ENCODE measurements at places on chromosomes 11 and 22.

DNA sequence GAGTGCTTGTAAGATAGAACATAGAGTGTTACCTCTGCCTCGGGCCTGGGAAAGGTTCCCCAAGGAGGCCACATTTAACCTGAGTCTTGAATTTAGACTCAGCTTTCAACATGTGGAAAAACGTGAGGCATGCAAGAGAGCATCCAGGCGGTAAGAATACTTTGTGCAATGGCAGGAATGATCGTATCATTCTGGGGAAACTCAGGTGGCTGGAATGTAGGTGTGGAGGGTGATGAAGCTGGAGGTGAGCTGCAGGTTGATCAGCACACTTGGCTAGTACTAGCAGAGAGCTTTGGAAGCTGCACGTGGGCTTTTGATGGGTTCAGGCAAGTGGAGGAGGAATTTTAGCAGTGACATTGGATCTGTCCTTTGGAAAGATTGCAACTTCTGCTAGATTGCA, 270.3 kb upstream of the RAG2 start:
- DNase-seq, result no peak

GRCh38 chr11:115663790-115664189, 159.6 kb upstream of the CADM1 start:
- no peak for DNase-seq

DNA sequence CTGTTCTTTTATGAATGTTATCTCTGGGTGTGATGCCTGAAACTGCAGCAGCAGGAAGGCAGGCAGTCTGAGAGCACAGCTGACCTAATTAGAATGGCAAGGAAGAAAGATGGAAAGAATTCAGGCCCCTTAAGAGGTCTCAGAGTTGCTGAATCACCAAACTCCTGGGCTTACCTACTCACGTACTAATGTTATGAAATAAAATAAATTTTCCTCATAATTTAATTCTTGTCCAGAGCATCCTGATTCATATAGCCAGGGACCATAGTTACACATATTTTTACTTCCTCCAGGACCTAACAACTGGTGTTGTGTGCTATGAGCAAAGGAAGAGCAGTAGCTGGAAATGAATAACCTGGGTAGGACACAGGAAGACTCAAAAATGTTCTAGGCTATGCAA, 41.9 kb downstream of the SNX19 start:
- DNase-seq, result no peak

GRCh38 chr11:36193721-36194120, 95.5 kb downstream of the COMMD9 start:
- DNase-seq, result no peak

DNA sequence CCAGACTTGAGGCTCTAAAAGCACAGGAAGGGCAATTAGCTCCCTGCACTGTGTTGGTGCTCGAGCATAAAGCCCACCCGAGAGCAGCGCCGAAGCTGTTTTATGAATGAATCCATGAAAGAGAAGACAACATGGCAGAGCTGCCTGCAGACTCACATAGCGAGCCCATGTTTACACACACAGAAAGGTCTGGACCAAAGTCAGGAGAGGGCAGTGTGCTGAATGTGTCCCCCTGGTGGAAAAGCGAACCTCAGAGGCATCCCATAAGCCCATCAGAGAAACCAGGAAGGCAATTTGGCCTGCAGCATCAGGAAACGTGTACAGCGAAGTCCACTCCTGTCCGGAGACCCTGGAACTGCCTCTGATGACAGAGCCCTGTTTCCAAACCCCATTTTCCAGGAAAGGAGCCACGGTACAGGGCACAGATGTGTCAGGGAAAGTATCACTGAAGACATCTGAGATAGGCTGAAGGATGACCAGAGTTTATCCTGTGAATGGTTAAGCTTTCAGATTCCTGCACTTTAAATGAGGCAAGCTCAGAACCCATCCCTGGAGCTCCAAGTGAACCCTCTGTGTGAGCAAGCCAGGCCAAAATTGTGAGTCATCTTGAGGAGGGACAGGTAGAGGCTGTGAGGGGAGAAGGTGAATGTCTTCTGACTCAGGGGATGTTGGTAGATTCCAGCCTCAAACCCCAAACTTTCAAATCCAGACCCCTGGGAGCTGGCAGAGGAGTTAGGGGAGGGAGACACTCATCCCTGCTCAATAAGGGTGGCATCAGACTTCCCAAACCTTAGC, 36.9 kb downstream of the CHRDL2 start:
- DNase-seq, result no peak

DNA sequence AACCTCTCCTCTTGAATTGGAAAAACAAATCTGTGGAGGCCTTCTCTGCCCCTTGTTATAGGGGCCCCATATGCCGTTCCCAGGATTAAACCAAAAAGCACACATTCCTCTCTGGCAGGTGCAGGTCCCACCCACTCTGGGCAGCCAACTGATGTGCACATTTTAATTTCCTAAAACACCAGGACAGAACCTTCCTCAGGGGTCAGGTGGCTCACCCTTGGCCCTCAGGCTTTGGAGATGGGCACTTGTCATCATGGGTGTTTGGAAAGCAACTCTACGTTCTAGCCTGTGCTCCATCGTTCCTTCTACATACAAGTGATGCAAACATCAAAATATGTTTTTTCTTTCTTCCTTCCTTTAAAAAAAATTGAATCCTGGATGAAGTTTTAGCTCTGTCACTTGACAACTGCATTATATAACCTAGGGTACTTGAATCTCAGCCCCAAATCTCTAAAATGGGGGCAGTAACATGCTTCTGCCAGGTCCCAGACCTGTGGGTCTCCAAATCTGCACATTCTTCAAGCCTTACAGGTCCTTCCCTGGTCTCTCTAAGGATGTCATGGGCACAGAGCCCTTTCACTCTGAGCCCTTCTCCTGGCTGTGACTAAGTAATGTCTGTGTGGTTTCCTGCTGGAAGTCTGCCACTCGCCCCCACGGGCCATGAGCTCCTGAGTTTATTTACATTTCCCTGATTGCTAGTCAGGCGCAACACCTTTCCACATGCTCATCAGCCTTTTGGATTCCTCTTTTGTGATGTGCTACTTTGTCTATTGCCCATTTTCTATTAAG, 43.8 kb downstream of the KCNQ1OT1 start:
- DNase-seq, result no peak

DNA sequence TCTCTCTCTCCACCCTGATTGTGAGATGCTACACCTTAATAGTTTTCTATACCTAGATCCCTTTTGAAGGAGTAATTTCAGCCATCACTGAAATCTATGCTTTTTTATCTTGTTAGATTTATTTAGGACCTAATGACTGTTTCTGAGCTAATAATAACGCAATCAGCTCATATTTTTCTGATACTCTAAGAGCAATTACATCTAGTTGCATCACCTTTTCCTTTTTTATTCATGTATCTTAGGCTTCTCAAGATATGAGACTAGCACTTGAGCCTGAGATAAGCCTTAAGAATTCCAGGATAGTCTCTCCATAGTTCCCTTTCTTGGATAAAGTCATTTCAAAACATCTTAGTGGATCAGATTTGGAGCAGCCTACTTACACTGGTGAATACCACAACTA, 25.1 kb upstream of the CAVIN3 start:
- DNase-seq, result no peak

- no peak for DNase-seq
Measured at GRCh38 chr11:9821008-9821752, 157.3 kb downstream of the SWAP70 start.

- DNase-seq, result peak; percentile 61
Measured at GRCh38 chr22:40218723-40219294, 41.1 kb downstream of the TNRC6B start.

GRCh38 chr11:114401311-114401710, 845 bp downstream of the RBM7 start:
- no peak for DNase-seq

DNA sequence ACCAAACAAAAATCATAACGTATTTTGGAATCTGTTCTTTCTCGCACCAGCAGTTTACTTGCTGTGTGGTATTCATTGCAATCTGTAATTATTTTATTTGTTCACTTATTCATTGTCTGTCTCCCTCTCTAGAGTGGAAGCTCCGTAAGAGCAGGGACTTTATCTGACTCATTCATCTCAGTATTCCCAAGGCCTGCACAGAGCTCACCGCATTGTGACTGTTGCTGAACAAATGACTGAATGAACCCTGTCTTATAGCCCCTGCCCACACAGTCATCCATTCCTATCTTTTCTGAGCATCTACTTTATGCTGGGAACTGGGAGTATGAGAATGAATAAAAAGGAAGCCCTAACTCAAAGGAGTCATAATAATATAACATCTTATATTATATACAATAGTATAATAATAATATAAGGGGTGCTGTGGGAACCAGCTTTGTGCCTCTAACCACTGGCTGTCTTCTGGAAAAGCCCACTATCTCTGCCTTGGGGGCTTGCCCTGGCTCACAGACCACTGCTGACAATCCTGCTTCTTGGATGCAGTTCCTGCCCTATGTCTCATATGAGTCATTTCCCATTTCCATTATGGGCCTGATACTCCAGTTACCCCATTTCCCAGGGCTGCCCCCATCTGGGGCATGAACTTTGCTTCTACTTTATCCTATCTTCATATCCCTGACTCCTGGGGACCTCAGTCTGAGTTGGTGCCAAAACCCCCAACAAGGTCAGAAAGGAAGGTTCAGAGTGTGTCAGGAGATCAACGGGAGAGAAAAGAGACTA, 11.0 kb downstream of the XRRA1 start:
- DNase-seq, result no peak

DNA sequence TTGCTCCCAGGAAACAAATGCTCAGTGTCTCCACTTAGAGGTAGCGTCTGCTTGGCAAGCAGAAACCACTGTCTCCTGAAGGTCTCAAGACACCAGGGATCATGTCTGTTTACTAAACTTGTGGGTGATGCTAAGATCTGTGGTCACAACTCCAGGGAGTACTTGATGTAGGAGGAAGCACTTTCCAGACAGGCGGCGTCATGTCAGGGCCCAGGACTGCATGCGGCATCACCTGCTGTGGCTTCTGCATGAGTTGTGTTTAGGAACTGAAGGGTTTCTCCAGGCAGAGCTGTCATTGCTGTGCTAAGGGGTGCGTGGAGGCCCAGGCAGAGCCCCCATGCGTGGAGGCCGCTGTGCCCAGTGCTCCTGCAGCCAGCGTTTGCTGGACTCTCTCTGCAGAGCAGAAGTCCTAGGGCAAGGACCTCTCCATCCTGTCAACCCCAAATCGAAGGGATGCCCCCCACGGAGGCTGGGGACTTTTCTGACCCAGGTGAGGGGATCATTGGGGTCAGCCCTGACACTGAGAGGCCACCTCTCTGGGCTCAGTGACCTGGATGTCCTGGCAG, 8.1 kb upstream of the PANX2 start:
- no peak for DNase-seq

GRCh38 chr11:31997955-31998354, 92.9 kb upstream of the RCN1 start:
- DNase-seq, result no peak

GRCh38 chr11:80520507-80520887, 1079.7 kb upstream of the TENM4 start:
- no peak for DNase-seq

- no peak for DNase-seq
Measured at GRCh38 chr22:48251629-48252028, 1489.2 kb downstream of the TBC1D22A start.

DNA sequence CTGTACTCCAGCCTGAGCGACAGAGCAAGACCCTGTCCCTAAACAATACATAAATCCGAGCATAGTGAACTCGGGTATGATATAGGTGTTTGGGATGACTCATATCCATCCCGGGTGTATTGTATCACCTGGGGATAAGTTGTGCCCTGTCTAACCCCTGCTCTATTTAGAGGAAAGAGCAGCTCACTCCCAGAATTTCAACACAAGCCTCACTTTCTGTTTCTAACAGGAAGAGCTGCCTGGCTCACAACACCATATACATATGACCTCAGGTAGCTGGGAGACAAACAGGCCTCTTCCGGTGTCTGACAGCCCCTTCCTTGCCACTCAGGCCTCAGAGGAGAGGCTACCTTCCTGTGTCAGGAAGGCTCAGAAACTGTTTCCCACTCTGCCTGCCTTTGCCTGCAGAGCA, 9.9 kb upstream of the MICALL1 start:
- peak; percentile 42 for DNase-seq

- no peak for DNase-seq
Measured at GRCh38 chr22:17754233-17754925, 19.9 kb downstream of the BID start.

DNA sequence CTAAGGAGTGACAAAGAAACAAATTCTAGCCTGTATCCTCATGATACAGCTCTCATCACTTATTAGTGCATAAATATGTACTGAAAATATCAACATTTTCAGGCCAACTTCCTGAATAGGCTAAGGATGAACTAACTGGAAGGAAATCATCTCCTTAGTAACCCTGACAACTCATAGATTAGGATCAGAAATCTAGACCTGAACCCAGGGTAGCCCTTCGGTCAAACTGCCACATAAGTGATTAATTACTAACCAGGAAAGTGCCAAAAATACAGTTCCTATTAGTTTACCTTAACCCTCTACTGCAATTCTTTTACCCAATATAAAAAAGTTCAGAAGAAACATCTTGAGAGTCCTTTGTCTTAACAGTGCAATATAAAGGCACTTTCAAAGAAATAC, 40.0 kb downstream of the AMBRA1 start:
- no peak for DNase-seq

DNA sequence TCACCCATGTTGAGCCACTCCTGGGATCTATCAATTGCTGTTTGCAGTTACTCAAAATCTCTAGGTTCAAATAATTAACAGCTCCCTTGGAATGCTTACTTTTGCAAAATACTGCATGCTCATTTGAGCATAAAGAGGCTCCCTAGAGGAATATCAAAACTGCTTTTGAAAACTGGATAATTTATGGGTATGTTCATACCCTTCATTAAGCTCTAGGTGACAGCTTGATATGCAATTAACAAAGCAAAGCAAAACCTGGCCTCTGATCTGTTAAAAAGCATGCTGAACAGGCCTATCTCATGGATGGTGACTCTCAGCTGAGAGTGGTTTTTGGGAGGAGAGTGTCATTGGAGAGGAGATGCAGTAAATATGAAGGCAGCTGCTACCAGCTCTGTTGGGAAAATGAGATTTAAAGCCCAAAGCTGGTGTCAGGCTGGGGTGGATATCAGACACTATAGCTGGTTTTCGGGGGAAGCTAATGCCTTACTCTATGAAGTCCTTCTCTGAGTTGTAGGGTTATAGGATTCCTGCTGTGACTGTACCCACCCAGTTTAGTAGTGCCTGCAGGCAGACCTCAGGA, 110.9 kb downstream of the RASSF10 start:
- DNase-seq, result no peak

- DNase-seq, result no peak
Measured at GRCh38 chr22:27668828-27669797, 132.4 kb downstream of the MN1 start.

GRCh38 chr11:134142536-134142935, 73.7 kb downstream of the JAM3 start:
- no peak for DNase-seq

DNA sequence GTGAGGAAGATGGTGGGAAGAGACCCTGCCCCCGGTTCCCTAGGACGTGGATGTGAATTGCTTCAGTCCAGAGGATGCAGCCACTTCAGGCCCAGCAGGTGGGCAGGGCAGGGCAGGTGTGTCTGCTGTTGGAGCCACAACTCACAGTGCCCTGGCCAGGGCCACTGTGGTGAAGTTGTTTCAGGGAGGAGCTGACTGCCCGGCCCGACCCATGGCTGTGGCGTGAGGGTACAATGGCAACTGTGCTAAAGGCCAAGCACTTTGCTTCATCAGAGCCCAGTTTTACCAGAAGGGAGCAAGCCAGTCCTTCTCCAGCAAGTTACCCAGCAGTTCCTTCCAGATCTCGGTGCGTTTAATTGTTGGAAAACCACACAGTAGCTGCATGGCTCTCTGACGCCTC, 1174.4 kb downstream of the BRD1 start:
- no peak for DNase-seq

GRCh38 chr22:50341977-50342650, 1.0 kb upstream of the PPP6R2 start:
- peak; percentile 94 for DNase-seq

- DNase-seq, result peak; percentile 86
Measured at GRCh38 chr11:79419120-79419519, 21.7 kb downstream of the TENM4 start.

GRCh38 chr11:133318221-133318620, 214.1 kb downstream of the OPCML start:
- no peak for DNase-seq

Data from stomach (tissue), 19 donors.